ENCODE measurements at places on chromosomes 16 and 17.

DNA sequence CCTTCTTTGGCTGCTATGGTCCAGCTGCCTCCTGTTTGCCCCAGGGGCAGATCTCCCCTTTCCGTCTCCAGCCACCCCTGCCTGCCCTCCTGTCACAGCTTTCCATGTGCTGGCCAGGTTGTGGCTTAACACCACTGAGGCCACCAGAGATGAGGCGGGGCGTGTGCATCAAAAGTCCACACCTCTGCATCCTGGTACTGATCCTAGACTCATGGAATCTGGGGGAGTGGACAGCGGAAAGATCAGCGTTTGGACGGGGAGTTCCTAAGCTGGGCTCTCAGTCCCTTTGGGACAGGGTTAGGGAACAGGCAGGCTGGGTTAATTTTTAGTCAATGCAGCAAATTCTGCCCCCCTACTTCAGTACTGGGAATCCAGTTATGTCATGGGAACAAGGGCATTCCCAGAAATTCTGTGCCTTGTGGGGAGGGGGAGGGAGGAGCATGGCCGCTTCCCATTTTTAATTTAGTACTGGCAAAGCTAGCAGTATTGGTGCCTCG, 3.9 kb downstream of the IGFBP4 start:
- DNase-seq: peak; percentile 16

DNA sequence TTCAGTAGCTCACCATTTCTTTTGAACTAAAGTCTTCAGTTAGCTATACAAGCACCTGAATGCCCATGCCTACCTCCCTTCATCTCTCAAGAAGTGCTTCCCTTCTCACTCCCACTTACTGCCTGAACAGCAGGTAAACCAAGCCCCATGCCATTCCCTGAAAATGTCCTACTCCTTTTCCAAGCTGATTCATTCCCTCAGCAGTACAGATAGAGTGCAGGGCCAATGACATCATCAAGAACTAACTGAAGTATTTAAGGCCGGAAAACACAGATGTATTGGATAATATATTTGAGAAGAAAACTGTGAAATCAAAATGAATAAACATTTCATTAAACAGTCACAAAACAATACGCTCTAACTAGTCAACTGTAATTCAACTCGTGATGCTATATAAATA, 478.8 kb upstream of the CDH11 start:
- peak; percentile 37 for DNase-seq

GRCh38 chr17:6523809-6524355, 32.5 kb downstream of the PITPNM3 start:
- DNase-seq: no peak

DNA sequence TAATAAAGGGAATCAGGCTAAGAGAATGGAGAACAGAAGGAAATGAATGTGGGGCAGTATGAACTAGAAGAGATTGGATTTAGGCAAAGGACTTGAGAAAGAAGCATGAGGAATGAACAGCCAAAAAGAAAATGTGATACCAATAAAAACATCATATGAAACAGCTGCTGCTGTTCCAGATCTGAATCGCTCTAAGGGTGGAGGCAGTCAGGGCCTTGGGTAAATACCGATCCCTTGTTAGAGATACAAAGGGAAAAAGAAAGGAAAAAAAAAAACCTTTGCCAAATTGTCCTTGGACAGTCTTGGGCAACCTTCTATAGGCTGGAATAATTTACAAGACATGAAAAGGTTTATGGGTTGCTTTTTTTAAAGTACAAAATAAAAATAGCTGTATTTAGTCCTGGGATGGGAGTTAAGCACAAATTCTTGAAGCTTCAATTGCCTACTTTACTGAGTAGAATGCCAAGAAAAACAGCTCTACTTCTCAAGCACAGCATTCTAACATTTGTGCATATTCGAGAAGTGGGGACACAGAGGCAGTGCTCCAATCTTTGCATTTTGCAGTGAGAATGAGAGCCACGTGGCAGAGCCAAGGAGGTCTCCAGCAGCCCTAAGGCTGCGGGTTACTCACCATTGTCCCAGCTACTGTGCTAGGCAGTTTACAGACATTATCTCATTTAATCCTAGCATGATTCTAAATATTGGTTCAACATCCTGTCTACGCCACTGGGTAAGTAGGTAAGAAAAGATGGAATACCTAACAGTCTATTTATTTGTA, 43.3 kb upstream of the PSMD7 start:
- no peak for DNase-seq

DNA sequence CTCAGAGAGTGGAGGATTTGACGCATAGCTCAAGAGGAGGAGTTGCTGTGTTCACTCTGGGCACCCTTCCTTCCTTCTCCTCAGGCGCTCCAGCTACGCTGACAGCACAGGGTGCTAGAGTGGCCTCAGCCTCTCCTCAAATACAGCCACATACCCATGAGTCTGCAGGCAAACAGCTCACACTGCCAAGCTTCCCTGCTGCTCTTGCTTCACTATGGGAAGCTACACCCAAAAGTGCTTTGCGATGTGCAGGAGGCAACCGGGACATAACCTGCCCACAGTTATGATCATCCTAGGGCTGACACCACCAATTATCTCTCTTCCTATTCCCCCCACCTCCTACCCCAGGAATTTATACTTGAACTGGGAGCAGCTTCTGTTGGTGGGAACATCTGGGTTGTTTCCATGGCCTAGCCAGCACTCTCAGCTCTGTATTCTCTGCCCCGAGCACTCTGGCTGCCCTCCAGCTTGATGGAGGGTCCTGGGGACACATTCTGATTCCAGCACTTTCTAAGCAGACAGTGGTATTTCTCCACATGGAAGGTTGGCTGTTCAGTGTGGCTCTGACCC, 40.3 kb upstream of the SREBF1 start:
- peak; percentile 42 for DNase-seq

DNA sequence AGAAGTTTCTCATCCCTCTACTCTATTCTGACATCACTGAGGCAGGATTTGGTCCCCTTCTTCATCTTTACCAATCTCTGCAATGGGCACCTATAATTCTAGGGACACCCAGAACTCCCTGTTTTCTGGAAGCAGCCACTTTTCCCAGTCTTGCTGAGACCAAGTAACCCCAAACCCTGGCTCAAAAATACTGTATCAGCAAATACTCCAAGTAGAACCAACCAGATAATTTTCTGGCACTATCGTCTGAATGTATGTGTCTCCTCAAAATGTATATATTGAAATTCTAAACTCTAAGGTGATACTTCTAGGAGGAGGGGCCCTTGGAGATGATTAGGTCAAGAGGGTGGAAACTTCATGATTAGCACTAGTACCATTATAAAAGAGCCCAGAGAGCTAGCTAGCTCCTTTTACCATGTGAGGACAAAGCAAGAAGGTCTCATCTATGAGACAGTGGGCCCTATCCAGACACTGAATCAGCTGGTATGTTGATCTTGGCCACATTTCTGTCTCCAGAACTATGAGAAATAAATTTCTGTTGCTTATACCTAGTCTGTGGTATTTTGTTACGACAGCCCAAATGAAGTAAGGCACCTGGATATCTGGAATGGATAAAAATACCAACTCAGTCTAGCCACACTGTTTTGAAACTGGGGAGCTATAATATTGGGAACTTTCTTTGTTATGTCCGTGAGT, 464.4 kb downstream of the CDH11 start:
- peak; percentile 57 for DNase-seq

All from adipocyte (in vitro differentiated cells).